ENCODE measurements at places on chromosomes 3 and 15.

DNA sequence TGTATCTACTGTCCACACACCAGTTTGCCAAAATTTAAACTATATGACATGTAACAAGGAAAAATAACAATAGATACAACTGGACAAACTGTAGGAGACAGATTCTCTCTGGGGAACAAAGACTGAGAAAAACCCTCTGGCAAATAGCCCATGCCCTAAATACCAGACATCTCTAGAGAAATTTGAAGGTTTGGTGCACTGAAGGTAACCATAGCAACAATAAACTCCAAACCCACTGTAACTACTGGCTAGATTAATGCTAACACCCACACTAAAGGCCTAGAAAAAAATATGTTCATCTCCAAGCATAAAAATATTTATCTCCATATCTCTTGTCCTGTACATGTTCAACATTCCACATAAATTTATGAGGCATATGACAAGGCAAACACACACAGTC is 267.1 kb downstream of the STXBP5L start:
- DNase-seq: no peak

GRCh38 chr3:40690749-40691451 is 166.1 kb downstream of the ZNF621 start:
- DNase-seq: no peak

- DNase-seq: no peak
These were observed 4.6 kb upstream of the TMEM44 start for GRCh38 chr3:194637541-194638400.

- DNase-seq: no peak
These were observed 215.6 kb upstream of the AZI2 start for GRCh38 chr3:28564211-28564610.

GRCh38 chr15:35013370-35013769 is 25.3 kb upstream of the ZNF770 start:
- peak; percentile 34 for DNase-seq

Measured in fibroblast of skin of scalp (primary cell).